Cardiac muscle cell (in vitro differentiated cells and primary cell): ENCODE measurements at places on chromosomes 3 and 15.
A peak's percentile ranks its signal among the peaks of the same experiment; 100 is the strongest.

- no peak overlapping the region for H3K27ac ChIP-seq
- H3K4me1 ChIP-seq, result peaks cover 3% of the 10 kb centered on the region
- no peak for DNase-seq
- H3K27me3 ChIP-seq, result no peaks in the 10 kb centered on the region
- H3K36me3 ChIP-seq, result no peaks in the 10 kb centered on the region
These were observed 99.7 kb downstream of the LSM3 start for GRCh38 chr3:14278265-14278798.

DNA sequence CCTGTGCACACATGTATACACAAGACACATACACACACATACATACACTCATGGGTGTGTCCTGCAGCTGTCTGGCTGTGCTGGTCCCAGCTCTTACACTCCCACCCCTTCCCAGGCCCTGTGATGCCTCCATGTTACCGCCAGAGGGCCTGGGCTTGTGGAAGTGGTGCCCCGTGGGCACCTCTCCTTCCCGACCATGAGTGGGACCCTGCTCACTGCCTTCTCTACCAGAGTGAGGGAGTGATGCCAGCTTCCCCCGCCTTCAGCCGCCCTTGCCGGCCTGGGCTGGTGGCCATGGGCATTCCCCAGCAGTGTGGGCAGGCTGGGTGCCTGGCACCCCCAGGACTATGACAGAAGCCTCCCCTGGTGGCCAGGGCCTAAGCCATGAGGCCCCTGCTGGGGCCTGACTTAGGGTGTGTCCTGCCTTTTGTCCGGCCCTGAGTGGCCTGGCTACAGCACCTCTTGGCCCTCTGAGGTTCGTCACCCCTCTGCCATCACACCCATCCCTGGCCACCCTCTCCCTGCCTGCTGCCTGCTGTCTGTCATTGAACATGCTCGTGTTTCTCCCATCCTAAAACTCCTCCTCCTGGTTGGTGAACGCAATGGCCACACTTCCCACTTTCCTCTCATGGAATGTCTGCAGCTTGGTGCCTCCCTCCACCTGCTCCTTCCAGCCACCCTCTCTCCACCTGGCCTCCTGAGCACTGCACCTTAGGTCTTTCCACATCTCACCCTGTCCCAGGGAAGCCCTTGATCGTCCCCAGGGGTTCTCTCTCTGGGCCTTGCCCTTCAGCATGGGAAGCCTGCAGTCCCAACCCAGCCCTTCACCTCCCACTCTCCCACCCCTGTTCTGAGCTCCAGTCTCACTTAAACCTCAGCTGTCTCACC, 14.6 kb downstream of the HDAC11 start:
- H3K4me1 ChIP-seq, result peaks cover 4% of the 10 kb centered on the region
- peak; percentile 50 for DNase-seq
- H3K4me3 ChIP-seq, result no peak overlapping the region
- H3K27ac ChIP-seq, result no peak overlapping the region

DNA sequence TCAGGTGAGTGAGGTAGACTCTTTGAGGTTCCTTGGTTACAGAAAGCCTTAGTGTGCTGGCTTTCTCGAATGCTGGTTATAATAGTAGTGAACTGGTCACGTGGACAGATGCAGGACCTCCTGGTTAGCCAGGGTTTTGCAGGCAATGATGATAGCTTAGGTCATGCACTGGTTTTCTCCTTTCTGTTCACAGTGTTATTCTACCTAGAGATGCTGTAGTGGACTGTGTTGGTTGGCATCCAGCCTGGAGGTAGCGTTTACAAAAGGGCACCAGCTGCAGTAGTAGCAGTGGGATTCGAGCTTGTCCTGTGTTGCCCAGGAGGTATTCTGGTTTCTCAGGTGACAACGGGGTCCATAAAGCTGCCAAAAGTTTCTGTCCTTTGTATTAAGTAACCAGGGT, 27.0 kb downstream of the PCCB start:
- peaks cover 8% of the 10 kb centered on the region for H3K4me1 ChIP-seq
- H3K36me3 ChIP-seq, result no peaks in the 10 kb centered on the region
- H3K27ac ChIP-seq, result no peak overlapping the region
- H3K27me3 ChIP-seq, result no peaks in the 10 kb centered on the region

DNA sequence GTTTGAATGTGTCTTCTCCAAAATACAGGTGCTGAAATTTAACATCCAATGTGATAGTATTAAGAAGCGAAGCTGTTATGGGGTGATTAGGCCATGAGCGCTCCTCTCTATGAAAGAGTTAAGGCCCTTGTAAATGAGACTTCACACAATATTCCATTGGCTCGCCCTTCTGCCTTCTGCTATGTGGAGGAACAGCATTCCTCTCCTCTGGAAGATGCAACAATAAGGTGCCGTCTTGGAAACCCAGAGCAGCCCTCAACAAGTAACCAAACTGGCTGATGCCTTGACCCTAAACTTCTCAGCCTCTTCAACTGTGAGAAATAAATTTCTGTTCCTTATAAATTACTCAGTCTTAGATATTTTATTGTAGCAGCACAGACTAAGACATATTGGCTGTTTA, 874.6 kb downstream of the ROBO1 start:
- no peaks in the 10 kb centered on the region for H3K36me3 ChIP-seq
- H3K27ac ChIP-seq, result no peak overlapping the region
- DNase-seq, result no peak
- H3K4me1 ChIP-seq, result no peaks in the 10 kb centered on the region
- H3K27me3 ChIP-seq, result no peaks in the 10 kb centered on the region

DNA sequence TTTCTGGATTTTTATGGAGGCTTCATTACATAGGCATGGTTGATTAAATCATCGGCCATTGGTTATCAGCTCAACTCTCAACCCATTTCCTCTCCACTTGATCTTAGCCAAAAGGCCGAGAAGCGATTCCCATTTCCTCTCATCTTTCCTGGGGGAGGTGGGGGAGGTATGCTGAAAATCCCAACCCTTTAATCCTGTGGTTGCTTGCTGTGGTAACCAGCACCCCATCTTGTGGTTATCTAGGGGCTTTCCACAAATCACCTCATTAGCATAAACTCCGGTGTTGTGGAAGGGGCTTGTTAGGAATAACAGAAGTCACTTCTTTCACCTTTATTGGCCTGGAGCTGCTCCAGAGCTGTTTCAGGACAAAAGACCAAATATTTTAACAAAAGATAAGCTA, 20.9 kb downstream of the PDE8A start:
- no peak overlapping the region for H3K4me3 ChIP-seq
- no peaks in the 10 kb centered on the region for H3K27me3 ChIP-seq
- H3K36me3 ChIP-seq, result no peaks in the 10 kb centered on the region
- DNase-seq, result peak; percentile 33
- no peak overlapping the region for H3K27ac ChIP-seq

GRCh38 chr3:14458434-14459275, 56.2 kb downstream of the SLC6A6 start:
- peaks cover 14% of the 10 kb centered on the region for H3K4me1 ChIP-seq
- H3K4me3 ChIP-seq, result no peak overlapping the region
- no peak for DNase-seq
- no peaks in the 10 kb centered on the region for H3K27me3 ChIP-seq
- H3K36me3 ChIP-seq, result no peaks in the 10 kb centered on the region

DNA sequence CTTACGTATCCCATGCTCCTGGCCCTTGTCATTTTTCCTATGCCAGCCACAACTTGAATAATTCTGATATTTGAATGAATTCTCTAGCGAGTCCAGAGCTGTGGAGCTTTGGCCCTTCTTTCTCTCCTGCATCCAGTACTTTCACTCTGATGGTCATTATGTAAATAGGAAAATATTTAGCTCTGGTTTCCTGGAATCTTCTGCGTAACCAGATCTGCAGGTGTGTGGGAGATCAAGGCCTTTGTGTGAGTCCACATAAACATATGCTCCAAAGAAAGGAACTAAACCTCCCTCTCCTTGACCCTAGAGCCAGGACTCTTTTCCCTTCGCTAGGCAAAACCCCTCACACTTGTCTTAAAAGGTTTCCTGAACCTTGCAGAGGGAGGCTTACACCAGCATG, 132.5 kb upstream of the THBS1 start:
- no peaks in the 10 kb centered on the region for H3K27me3 ChIP-seq
- H3K36me3 ChIP-seq, result no peaks in the 10 kb centered on the region
- no peak overlapping the region for H3K4me3 ChIP-seq
- no peaks in the 10 kb centered on the region for H3K4me1 ChIP-seq

DNA sequence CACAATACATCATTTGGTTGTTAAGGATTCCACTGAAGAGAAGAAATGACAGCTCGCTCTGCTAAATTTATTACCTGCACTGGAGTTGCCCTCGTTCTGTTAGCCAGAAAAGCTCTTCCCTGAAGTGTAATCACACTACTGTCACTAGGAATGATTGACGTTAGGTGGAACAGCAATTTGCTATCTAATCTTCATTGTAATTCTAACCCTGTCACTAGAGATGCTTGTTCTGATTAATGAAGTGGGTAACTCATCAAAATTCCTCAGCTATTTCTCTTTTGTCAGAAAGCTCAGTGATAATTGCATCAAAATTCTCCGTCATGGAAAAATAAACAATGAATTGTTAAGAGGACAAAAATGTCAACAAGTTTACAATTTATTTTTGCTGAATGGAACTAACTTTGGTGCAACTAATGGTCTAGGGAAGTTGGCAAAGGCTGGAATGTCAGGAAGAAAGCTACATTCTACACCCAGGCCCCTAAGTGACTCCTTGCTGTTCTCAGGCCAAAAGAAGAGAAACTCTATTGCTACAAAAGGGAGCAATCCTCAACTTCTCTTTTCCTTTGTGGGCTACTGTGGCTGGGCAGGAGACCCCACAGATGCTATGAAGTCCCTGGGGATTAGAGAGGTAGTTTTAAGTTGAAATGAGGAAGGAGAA, 34.1 kb downstream of the CCDC191 start:
- no peaks in the 10 kb centered on the region for H3K36me3 ChIP-seq
- peaks cover 18% of the 10 kb centered on the region for H3K4me1 ChIP-seq
- H3K27ac ChIP-seq, result peak overlapping the region; percentile 80
- H3K27me3 ChIP-seq, result no peaks in the 10 kb centered on the region
